ENCODE measurements at places on chromosomes 7 and 10.

DNA sequence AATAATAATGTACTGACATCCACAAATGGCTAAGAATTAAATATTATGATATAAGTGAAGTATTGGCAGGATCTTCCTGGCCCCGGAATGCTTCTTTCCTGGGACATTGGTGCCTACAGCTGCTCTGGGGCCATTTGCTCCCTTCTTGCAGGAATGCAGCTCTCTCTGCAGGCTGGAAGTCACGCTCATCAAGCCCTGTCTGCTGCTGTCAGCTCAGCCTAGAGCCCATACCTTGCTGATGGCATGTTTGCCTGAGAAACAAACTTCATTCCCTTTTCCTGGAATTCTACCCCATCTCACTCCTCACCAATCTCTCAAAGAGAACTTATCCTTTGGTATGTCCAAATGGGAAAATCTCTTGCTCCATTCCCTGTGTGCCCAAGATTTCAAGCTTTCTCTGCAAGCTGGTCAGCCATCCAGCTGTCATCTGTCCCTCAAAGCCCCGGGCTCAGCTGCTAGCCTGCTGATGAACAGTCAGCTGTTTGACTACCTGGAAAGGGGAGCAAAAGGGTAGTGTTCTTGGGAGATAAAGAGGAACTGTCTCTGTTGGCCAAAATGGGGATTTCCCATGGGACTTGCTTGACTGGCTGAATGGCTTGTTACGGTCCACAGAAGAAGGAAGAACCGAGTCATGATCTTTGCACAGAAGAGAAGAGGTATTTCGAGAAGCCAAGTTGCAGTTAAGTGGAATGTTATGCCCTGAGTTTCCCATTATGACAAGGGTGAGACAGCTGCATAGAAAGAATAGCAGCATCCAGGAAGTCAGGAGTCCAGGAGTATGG lies 12.0 kb upstream of the RASSF4 start:
- no peak for DNase-seq

DNA sequence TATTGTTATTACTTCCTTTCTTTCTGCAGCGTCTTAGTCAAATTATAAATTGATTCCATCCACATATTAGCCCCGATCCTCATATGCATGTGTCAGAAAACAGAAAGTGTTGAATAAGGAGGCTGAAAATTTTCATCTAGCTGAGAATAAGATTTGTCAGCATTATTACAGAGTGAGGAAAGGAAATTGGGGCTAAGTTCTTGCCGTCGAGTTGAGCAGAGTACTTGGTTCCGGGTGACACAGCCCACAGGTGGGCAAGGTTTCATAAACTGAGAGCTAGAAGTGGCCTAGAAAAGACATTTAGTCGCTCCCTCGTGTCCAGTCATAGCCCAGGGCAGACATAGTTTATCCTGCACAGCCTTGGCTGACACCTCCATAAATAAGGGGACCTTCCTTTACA lies 461.7 kb upstream of the GALNT17 start:
- no peak for DNase-seq

DNA sequence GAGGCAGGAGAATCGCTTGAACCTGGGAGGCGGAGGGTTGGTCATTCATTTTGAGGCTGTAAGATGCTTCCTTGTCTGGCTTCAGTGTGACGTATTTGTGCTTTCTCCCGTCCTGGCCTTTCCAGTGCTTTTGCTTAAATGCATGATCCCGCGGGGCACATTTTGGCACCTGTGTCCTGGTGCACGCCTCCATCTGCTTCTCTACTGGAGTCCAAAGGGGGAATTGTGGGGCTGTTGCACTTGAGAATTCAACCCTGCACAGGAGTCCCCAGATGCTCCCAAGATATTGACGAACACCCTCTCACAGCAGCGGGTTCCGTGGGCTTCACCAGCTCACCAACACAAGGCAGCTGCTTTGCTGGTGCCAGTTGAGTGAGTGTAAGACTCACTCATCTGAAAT lies 10.3 kb upstream of the LRRC27 start:
- DNase-seq = no peak

- no peak for DNase-seq
Measured at GRCh38 chr7:106196460-106197021, 84.4 kb upstream of the SYPL1 start.

DNA sequence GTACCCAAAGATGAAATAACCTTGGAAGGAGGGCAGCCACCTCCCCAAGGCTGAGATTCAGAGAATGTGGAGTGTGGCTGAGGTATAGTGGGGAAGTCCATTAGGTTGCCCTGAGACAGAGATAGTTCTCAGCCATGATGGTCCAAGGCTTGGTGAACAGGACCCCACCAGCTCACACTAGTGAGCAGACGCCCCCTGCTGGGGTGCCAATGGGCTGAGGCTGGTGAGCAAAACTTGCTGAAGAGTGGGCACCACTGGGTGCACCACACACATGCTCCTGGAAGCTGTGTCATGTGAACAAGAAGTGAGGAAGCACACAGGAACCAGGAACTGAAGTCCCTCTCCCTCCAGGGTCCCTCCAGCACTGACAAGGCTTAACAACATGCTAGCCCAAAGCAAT lies 8.9 kb downstream of the FBXL13 start:
- DNase-seq = peak; percentile 32

All from NCI-H524 (cell line).